ENCODE measurements at places on chromosomes 1 and 21. TPM values are rescaled to one million over a fixed set of nuclear protein-coding genes. Genes with fewer than 3 reads are reported as not detected.

GALE gene
- total RNA-seq = 71.3 TPM

OR2AK2 gene
- total RNA-seq = not detected

OR2G6 gene
- not detected for total RNA-seq

BMP8B gene
- total RNA-seq = 0.91 TPM

ADAM30 gene
- total RNA-seq = not detected

SPRR4 gene
- not detected for total RNA-seq

SPRR2E gene
- not detected for total RNA-seq

All from activated CD8-positive, alpha-beta memory T cell treated with anti-CD3 and anti-CD28 coated beads for 36 hours (primary cell).